Type B pancreatic cell (in vitro differentiated cells): ENCODE measurements at places on chromosomes 4 and X.

DNA sequence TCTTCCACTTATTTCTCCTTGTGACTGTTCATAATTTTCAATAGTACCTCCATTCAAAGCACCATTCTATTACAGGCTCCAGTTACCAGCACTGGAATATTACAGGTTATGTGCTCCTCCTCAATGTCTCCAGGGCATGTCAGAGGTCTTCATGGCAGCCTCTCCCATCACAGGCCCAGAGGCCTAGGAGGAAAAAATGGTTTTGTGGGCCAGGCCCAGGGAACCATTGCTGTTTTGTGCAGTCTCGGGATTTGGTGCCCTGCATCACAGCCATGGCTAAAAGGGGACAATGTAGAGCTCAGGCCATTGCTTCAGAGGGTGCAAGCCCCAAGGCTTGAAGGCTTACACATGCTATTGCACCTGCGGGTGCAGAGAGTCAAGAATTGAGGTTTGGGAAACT, 7.2 kb upstream of the PNMA3 start:
- no peak for DNase-seq

DNA sequence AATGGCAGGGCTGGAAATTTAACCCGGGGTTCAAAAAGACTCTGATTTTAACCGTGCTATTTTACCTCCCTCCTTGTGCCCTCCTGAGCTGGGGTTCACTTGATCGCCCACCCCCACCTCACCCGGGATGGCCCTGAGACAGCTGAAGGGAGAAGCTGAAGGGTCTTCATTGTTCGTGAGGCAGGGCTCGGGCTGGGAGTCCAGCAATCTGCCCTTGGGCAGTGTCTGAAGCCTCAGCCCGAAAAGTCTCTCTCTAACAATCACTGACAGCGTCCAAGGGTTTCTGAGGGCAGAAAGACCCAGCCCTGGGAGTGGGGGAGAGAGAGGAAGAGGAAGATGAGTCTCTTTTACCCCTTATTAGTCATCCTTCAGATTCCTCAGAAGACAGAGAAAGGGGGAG, 39.4 kb upstream of the PHOX2B start:
- DNase-seq, result no peak

- DNase-seq, result no peak
These were observed 90.0 kb upstream of the EDA2R start for GRCh38 chrX:66728818-66729271.

DNA sequence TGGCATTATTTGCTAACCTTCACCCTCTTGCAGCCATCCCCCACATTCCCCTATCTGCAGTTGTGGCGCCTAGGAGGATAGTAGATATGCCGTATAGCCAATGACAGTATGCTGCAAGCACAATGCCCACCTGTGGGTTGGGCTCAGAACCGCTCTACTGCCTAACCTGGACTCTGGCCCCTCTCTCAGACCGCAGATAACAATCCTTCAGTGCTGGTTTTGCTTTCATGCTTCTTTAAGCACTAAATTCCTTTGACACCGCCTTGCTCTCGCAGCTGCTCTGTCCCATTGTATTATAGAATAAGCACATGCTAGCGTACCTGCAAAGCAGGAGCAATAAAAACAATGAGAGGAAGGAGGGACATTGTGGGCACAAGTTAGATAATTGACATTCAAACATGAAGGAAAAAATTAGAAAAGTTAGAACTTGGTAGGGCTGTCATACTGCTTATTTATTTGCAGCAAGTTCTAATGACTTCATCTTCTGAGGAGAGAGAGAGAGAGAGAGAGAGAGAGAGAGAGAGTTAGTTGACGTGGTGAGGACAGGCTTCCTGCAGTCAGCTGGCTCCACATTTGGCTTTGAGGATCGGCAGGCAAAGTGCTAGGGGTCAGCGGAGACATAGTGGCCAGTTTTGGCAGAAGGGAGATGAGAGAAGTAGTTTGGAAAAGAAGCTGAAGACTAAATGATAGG, 55.8 kb downstream of the WWC2 start:
- no peak for DNase-seq

DNA sequence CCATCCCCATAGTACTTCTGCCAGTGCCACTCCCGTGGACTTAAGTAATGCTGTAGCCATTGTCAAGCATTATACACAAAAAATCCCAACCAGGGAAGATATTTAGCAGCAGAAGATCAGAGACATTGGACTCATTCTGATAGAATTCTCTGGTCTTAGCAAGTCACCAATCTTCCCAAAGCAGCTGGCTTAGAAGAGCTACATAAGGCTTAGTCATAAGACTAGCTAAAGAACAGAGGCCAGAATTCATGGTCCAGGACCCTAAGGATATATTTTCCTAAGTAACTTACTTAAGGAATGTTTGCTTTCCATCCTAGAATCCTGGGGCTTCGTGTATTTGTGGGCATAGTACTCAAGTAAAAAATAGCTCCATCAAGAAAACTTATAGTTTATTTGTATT, 100.3 kb upstream of the SLIT2 start:
- no peak for DNase-seq

DNA sequence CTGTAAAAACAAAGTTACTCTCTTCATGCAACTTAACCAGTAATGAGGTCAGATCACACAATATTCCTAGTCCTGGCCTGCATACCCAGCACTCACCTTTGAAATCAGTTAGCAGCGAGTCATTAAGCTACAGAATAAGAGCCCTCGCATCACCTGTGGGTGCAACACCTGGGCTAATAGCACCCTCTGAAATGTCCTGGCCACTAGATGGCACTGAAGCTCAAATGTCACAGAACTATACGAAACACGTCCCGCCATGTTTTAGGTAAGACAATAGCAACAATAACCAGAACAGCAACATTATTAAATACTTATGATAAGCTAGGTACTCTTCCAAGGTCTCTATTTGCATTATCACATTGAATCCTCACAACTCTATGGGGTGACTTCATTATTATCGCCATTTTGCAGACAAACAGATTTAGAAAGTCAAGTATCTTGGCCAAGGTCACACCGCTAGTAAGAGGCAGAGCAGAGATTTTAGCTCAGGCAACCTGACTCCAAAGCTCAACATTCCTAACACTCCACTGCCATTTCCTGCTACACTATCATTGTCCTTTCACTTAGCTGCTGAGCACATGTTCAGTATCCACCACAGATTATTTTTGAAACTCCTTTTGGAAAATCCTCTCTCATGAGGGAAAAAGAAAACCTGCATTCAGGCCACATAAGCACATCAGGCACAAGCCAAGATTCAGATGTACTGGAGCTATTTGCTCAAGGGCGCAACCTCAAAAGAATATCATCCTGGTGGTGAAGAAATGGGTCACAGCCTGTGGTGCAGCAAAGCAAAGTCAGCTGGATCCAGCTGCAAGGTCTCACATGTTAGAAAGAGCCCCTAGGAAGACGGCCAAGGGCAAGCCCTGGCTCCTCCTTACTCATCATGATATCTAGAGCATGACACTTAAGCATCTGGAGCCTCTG, 59.5 kb upstream of the KDR start:
- no peak for DNase-seq

GRCh38 chr4:101584306-101584705, 206.2 kb upstream of the BANK1 start:
- DNase-seq, result no peak

- no peak for DNase-seq
These were observed 67.1 kb upstream of the GUCY1A1 start for GRCh38 chr4:155599596-155599995.

- no peak for DNase-seq
These were observed 30.8 kb downstream of the CEP135 start for GRCh38 chr4:55979562-55979961.

GRCh38 chr4:164802301-164802901, 48.5 kb downstream of the SMIM31 start:
- no peak for DNase-seq

DNA sequence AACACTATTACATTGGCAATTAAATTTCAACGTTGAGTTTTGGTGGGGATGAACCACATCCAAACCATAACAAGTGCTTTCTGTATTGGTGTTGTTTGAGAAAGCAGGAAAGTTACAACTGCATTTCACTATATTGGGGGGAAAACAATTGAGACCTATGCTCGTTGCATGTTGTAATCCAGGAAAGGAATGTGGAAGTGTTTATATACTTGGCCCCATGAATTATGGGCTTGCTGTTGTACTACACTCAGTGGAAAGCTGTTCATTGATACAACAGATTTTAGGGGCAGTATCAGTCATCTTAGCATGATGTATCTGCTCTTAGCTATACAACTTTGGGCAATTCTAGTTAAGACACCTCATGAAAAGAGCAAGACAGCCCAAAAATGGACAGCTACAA, 52.4 kb downstream of the KLHL5 start:
- DNase-seq, result no peak

GRCh38 chr4:76558396-76559235, 123.6 kb downstream of the SHROOM3 start:
- DNase-seq, result no peak
